Stimulated activated CD8-positive, alpha-beta memory T cell treated with anti-CD3 and anti-CD28 coated beads, Interleukin-12 subunit alpha, Interleukin-12 subunit beta, amount 100 ng/mL, for 1 hour (primary cell): ENCODE measurements at places on chromosomes 1 and 21.

- DNase-seq: no peak
These were observed at the start of gene COL16A1 for GRCh38 chr1:31703431-31704270. TSS of gene COL16A1 (minus strand) at chr1:31704017. CDS start at chr1:31702193, 1,824 bp downstream.

DNA sequence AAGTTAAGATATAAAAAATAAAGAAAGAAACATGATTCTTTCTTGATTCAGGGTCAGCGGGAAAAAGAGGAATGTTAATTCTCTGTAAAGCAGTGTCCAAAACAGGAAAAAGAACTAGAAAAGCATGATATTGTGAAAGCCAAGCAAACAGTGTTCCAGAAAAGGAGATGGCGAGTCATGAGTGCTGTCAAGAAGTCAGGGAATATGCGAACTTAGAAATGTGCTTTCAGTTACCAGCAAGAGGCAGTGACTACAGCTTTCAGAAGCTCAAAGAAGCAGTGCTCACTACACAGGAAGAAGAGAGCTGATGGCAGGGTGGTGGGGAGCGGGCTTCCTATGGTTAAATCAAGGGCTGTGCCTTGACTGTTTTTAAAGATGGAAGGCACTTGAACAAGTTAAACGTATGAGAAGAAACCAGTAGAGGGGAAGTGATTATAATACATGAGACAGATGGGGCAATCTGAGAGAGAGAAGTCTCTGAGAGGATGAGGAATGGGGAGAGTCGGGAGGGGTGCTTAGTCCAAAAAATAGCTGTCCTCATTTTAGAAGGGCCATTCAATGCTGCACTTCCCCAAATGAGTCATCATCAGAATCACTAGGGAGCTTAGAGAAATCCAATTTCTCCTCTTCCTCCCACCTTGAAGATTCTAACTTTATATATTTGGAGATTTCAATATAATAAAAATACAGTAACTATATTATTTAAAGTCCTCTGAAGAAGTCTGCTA, 90.4 kb downstream of the KCNK1 start:
- no peak for DNase-seq

DNA sequence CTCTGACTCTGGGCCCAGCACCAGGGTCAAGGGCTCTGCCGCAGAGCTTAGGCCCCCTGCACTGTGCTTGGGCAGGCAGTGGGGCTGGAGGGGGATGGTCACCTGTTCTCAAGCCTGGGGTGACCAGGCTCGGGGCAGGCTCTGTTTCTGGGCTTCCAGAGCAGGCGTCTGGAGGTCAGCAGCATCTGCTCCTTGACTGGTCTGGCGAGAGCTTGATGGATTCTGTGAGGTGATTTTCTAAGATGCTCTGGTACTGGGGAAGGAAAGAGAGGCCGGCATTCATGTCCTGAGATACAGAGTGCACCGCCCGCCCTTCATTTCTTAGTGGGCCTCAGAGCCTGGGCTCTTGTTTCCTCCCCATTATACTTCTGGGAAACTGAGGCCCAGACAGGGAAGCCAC, 24.5 kb downstream of the RAB7B start:
- DNase-seq: no peak

DNA sequence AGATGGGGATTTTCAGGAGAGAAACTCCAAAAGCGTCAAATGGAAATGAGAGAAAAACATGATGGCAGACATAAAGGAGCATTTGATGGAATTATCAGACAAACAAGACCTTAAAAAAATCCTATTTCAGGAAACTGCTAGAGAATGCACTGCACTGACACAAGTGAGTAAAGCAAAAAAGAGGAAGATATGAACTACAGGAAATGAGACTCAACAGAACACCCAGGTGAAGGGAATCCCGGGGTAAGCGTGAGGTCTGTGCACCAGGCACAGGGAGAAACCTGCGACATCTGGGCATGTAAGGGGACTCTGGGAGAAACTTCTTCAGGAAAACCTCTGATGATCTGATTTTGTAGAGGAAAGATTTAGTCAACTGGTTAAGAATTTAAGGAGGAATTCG, 2.8 kb downstream of the TARBP1 start:
- DNase-seq: no peak

- no peak for DNase-seq
These were observed 26.3 kb upstream of the TINAGL1 start for GRCh38 chr1:31549809-31550620.

DNA sequence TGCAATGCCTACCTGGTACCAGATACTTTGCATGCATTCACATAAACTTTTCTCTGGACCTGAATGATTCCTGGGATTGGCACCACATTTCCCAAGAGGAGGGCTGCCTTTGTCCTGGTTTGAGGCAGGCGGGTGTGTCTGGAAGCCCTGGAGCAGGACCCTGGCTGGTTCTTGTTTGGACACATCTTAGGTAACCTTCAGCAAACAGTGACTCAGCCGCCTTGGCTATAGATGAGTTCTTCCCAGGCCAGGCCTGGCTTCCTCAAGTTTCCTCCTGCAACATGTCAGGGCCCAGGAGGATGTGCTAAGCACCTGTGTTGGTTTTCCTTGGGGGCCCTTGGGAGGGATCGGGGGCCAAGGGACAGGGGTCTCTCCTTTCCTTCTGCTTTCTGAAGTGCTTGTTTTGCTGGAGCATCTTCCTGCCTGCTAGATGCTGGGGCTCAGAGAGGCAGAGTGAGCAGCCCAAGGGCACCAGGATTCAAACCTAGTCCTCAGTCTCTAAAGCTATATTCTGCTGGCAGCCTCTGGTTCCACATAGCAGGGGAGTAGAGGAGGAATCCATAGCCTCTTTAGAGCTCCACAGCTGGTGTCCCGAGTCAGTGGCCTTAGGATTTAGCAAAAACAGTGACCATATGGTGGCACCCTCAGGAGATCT, 38.2 kb downstream of the PAX7 start:
- no peak for DNase-seq

- DNase-seq: no peak
These were observed 13.1 kb downstream of the NR5A2 start for GRCh38 chr1:200040481-200041138.

- no peak for DNase-seq
These were observed 77.6 kb upstream of the CD34 start for GRCh38 chr1:207988326-207989165.

DNA sequence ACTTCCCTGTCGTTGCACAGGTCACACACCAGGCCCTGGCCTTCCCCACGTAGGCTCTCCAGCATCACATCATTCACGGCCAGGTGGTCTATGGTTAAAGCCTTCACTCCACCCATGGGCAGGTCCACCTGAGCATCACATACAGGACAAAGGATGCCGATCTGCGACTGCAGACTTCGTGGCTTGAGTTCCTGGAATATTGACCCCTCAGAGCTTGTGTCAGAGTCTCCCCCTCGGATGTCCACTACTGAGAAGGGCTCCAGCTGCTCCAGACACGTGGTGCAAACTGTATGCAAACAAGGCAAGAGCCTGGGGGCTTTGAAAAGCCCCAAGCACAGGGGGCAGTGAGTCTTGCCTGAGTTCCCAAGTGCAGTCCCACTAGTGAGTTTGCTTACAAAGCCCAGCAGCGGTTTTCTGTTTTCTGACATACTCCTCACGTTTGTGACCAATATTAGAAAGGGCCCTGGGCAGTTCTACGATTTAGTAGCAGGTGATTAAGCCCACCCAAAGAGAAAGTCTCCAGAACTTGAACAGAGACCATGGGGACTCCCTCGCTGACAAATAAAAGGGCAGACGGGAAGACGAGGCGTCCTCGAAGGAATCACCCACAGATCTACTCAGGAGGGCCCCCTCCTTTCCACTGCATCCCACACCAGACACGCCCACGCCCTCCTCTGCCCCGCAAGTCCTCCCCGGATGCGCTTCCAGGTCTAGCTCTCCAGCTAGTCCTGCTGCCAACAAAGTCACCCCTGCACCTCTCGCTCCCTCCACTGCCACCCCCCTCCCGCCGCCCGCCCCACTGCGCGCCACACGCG, 568 bp downstream of the TRIM45 start:
- DNase-seq: no peak

DNA sequence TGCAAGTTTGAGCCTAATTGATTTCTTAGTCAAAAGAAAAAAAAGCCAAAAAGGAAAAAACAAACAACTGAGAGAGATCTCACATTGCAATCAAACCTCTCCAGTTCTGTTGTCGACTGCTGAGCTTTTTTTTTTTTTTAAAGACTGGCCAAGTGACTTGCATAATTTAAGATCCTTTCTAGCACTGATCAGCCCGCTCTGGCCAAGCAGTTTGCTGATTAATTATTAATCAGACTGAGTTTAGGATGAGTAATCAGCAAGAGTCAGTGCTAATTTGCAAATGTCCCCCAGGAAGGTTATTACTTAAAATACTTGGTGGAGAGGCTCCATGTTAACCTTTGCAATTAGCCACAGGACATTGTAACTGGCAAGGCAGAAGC, 39.3 kb downstream of the HMGB4 start:
- DNase-seq: no peak

- no peak for DNase-seq
These were observed 131.6 kb downstream of the TLR5 start for GRCh38 chr1:223011505-223011856.

DNA sequence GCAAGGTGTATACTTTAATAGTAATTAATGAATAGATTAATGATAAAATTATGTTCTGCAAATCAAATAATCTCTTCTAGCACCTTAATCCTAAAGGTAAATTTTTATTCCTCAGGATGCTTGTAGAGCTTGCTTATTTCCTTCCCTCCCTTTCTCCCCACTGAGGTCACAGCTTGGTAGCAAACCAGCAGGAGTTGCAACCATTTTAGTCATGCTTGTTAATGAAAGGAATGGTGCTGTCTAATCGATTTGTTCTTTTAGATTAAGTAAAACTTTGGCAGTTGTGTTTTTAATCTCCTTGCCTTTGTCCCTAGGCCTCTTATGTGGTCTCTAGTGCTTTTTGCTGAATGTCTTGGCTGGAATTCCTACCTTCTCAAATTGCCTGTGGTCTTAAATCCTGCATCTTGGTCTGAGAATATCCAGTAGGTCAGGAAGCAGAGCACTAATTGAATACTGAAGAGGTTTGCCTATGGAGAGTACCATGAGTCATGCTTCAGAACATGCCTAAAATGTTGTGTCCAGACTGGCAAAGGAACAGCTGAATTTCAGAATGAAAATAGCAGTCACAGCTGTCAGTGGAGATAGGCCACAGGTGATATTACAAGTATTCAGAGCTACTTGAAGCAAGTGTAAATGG, 36.3 kb upstream of the RWDD3 start:
- no peak for DNase-seq

DNA sequence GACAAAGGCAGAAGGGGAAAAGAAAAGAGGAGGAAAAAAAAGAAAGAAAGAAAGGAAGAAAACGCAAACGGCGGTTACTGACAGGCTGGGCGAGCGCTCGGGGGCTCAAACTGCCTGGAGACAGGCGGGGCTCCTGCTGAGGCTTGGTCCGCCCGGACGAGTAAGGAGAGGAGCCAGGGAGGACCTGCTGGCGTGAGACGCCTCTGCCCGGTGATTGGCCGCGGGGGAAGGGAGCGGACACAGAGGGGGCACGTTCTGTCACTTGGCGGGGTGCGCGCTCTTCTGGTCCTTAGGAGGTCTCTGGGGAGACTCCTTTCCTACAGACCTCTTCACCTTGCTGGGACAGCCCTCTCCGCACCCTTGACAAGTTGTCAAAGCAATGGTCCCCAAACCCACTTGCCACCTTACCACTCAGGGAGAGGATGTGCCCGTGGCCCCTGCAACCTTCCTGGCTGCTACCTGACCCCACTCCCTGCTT, 791 bp upstream of the PIK3R3 start:
- DNase-seq: peak; percentile 16

DNA sequence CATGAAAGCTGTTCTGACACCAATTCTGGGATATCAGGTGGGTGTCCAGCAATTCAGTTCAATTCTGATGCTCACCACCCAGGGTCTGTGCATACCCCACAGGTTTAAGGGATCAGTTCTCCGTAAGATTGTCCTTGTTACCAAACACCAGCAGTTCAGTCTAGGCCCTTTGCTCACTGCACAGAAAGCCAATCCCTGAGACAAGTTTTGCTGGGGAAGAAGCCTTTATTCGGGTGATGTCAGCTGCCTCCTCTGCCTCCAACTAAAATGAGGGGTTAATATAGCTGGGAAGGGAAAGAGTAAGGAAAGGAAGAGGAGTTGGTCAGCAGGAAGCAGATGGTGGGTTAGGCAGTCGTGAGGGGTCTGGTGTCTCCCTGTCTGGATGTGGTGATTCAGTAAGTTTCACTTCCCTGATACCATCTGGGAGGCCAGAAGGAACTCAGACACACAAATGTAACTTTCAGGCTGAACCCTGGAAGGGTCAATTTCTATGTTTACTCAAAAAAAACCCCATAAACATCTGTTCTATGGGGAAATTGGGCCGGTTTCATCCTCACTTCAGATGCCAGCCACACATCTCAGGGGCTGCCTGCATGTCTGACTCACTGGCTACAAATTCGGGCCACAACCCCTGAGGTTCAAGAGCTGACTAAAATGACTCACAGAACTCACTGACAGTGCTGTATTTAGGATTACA, 83.3 kb upstream of the PGBD5 start:
- DNase-seq: no peak

- no peak for DNase-seq
These were observed 9.2 kb upstream of the VPS26C start for GRCh38 chr21:37276377-37276776.

GRCh38 chr1:151145304-151146071, 943 bp downstream of the SEMA6C start:
- no peak for DNase-seq

DNA sequence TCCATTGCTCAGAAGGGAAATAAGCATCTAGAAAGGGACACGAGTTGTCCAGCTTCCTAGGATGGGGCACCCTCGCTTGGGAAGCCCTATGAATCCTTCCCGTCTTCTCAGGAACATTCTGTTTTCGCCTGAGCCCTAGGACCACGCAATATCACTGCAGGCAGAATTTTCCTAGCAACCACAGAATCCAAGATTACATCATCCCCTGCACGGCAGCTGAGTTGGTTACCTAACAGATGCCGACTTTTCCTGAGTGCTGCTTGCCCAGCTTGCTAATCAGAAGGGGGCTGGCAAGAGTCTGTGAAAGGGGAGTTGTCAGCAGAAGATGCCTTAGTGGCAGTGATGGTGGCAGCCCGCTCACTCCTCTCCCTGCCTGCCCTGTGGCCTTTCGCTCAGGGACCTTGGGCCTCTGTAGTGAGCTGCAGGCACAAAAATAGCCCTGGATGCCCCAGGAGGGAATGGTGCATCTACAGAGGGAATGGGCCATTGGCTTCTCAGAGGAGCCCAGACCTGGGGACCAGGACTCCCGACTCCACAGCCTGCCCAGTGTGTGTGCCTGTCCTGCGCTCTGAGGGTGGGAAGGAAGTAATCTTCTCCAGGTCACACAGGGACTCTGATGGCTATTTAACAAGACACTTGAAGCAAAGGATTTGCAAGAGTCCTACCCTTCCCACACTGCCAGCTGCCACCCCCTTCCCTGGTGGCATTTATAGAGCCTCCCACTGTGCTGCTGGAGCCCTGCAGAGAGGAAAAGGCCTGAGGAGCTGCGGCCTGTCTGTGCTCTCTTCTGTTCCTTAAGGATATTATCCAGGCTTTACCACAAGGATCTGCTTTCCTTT, 28.9 kb upstream of the CLSTN1 start:
- DNase-seq: no peak

- no peak for DNase-seq
These were observed 13.0 kb upstream of the JAK1 start for GRCh38 chr1:64979358-64979757.

GRCh38 chr1:107964336-107965109, 457 bp downstream of the VAV3 start:
- DNase-seq: no peak
